Fibroblast of the aortic adventitia (primary cell): ENCODE measurements at places on chromosomes 6 and 20. TPM values are rescaled to one million over a fixed set of nuclear protein-coding genes. Genes with fewer than 3 reads are reported as not detected.

The SIRPA gene
- total RNA-seq = 12.2 and 18.3 TPM in 2 replicates

The ZBTB9 gene
- total RNA-seq = 3.8 and 5.5 TPM in 2 replicates

The PRDM13 gene
- total RNA-seq = not detected in 2 replicates

The RIPPLY2 gene
- total RNA-seq = not detected in 2 replicates

The MAP7 gene
- 0.36 and 0.49 TPM in 2 replicates for total RNA-seq

The TRIM40 gene
- total RNA-seq = not detected in 2 replicates

The C2 gene
- 4.4 and 48.2 TPM in 2 replicates for total RNA-seq

The SLC22A16 gene
- 0.09 TPM in 1 of 2 replicates, not detected in the other for total RNA-seq

The NRSN1 gene
- total RNA-seq = not detected in 2 replicates

The TRIM10 gene
- total RNA-seq = not detected in 2 replicates

The RBM24 gene
- 0.65 and 1.9 TPM in 2 replicates for total RNA-seq

The IYD gene
- total RNA-seq = under 0.01 TPM in 1 of 2 replicates, not detected in the other

The TBCC gene
- total RNA-seq = 19.3 and 31.1 TPM in 2 replicates

The C6orf58 gene
- total RNA-seq = not detected in 2 replicates

The PPP1R3D gene
- 4.8 and 5.6 TPM in 2 replicates for total RNA-seq

The DHX35 gene
- 5.1 and 8.9 TPM in 2 replicates for total RNA-seq

The DEFB113 gene
- not detected in 2 replicates for total RNA-seq

The PLCB4 gene
- total RNA-seq = 0.25 and 4.1 TPM in 2 replicates

The PGBD1 gene
- 7.7 and 8.1 TPM in 2 replicates for total RNA-seq

The CST5 gene
- total RNA-seq = not detected in 2 replicates

The TMEM14B gene
- total RNA-seq = 98.1 and 99.3 TPM in 2 replicates

The CD109 gene
- 39.2 and 170 TPM in 2 replicates for total RNA-seq

The FUT9 gene
- total RNA-seq = under 0.01 TPM in 1 of 2 replicates, not detected in the other
